ENCODE measurements at places on chromosomes 3 and 15.

- DNase-seq = no peak
These were observed 1.9 kb downstream of the MAP4 start for GRCh38 chr3:48014358-48014757.

DNA sequence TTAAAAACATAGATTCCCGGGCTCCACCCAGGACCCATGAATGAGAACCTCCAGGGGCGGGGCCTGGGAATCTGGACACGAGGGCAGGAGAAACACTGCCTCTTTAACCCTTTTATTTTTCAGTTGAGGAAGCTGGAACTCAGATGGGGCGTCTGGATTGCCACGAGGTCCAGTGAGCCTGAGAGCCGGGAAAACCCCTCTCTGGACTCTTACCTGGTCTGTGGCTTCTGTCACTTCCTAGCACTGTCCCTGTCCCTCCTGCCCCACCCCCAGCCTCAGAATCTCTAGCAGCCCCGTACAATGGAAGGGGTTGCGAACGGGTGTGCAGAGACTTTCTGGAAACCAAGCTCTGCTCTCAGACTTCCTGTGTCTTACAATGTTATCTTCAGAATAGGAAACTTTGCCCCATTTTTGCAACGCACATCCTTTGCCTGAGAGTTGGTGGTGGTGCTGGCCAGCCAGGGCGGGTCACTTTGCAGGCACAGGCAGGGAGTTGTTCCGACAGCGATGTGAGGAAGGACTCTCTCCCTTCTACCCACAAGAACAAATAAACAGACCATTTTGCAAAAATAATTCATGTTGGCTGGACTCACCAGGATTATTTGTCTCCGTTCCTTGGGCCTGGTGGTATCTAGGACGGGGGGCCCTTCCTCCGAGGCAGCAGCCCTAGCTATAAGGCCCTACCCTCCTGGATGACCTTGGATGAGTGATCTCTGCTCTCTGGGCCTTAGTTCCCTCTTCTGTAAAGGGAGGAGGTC, 59.1 kb downstream of the SMAD6 start:
- no peak for DNase-seq

- no peak for DNase-seq
These were observed 23.7 kb downstream of the TCF12 start for GRCh38 chr15:56942118-56942517.

DNA sequence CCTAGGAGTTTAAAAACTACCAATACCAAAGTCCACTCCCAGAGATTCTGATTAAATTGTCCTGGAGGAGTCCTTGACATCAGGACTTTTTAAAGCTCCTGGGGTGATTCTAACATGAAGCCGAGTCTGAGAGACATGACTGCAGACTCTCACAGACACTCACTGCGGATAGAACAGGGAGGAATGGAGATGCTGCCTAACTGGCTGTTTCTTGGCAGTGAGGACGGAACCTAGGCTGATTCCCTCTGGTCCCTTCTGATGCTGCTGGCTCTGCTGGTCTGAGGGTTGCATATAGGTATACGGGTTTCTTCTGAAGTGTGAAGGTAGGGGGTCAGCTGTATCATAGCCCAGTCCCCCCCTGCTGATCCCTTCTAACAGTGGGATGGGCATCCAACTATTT, 1.3 kb upstream of the HRG start:
- no peak for DNase-seq

GRCh38 chr15:42727750-42728381, 9.1 kb downstream of the CDAN1 start:
- DNase-seq = no peak

- DNase-seq = no peak
These were observed 107.8 kb upstream of the BCL6 start for GRCh38 chr3:187852842-187853730.

DNA sequence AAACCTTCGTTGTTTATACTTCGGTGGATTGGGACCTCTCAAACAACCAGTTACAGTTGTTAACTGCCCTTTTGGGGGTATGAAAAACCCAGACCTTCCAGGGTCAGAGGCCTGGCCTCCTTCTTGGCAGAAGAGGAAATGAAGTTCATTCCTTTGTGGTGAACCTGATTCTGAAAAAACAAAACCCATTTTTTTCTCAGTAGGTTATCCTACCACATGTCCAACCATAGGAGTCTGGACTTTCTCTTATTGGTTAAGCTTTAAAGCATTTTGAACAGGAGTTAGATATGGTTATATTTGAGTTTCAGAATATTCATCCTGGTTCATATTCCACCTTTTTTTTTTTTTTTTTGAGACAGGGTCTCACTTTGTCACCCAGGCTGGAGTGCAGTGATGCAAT, 7.2 kb upstream of the LACTB start:
- no peak for DNase-seq

GRCh38 chr15:51450001-51450400, 108.5 kb downstream of the GLDN start:
- no peak for DNase-seq

GRCh38 chr3:66971245-66971644, 26.9 kb upstream of the KBTBD8 start:
- DNase-seq = no peak

- no peak for DNase-seq
These were observed 63.5 kb downstream of the BFSP2 start for GRCh38 chr3:133463347-133463860.

DNA sequence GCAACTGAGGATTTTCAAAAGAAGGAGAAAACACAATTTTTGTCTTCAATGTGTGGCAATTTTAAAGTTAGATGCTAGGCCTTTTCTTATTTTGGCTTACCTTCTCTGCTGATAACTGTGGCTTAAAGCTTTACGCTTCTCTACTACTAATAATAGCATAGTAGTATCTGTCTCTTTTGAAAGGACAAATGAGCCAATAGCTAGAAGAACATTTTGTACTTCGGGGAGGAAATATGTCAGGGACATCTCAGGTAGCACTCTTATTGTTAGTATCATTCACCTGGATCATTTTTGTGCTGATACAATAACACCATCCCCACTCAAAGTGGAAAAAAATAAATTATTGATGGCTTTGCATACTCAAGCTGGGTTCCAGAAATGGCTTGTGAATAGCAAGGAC, 586.1 kb upstream of the TBL1XR1 start:
- no peak for DNase-seq

DNA sequence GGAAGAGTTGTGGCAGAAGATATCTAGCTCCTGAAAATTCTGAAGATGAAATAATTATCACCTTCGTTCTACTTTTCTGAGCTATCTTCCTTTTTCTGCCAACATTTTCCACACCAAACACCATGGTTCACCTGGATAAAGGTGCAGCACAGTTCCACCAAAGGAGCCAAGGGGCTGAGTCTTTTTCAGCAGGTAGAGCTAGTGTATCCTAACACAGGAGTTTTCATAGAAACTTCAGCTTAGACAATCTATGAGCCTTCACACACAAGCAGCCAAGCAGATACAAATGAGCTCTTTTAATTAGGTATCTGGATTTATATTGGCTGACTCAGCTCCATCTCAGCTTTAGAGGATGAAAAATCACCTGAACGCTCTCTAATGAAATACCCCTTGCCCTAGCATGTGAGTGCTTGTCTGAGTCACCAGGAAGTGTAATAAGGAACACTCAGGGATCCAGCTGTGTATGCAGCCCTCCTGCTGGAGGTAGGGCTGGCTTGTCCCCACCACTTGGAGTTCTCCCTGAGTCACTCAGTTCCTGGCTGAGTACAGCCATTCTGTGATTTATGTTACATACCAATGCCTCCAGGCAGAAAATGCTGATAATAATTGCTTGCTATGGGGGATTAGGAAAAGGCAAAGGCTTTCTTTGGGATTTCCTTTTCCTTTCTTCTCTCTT, 385.7 kb downstream of the LSAMP start:
- peak; percentile 61 for DNase-seq

GRCh38 chr3:69009559-69010410, 3.7 kb downstream of the EOGT start:
- no peak for DNase-seq

DNA sequence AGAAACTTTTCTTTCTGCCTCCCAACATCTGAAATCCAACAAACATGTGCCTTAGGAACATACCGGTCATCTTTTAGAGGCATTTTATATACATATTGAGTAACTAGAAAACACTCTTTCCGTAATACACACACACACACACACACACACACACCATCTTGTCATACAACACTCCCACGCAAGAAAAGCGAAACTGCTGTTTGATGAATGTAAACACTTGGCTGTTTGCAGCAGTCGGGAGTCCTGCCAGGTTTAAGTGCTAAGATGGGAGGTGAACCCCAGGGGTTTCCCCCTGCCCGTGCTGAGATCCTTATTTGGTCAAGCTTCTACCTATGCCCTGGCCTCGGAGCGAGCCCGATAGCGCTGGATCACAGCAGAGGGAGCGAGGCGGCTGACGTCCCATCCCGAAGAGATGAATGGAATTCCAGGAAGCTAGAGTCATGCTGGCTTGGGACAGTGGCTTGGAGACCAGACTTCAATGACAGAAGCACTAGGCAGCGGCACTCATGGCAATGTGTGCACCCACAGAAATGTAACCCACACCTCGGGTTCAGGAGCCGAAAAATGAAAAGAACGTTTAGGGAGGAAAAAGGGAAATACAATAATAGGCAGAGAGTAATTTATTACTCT, 1.3 kb upstream of the THBS1 start:
- DNase-seq = no peak

GRCh38 chr3:176430244-176431037, 766.8 kb downstream of the TBL1XR1 start:
- DNase-seq = peak; percentile 13

GRCh38 chr3:136495213-136495612, 245.1 kb downstream of the PCCB start:
- DNase-seq = no peak

DNA sequence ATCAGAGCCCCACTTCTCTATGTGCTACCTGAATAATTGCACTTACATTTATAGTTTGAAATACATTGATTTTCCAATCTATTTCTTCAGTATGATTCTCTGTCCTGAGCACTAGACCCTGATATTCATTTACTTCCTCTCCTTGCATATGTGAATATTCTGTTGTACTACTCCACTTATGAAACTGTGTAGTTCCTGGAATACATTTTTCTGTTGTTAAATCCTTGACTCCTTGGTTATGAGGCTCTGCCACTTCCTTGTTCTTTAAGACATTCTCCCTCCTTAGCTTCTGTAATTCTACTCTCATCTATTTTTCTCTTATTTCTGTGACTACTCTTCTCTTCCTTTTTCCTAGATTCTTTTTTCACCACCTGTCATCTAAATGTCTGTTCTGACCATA, 12.9 kb upstream of the MGA start:
- no peak for DNase-seq

DNA sequence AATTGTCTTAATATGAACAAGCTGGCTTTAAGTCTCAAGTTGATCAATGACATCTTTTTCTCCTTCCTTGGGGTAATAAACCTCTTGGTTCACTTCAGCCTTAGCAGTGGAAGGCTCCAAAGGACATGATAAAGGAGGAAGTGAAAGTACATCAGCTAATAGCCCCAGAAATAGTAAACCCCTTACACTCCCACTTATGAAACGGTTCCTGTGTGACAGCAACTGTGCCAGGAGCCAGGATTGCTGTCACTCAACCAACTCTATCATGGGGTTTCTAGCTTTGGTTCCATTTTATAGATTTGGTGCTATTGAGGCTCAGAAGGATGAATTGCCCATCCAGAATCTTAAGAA, 216.7 kb downstream of the ABHD5 start:
- no peak for DNase-seq

GRCh38 chr15:35624881-35625280, 78.9 kb upstream of the DPH6 start:
- no peak for DNase-seq

DNA sequence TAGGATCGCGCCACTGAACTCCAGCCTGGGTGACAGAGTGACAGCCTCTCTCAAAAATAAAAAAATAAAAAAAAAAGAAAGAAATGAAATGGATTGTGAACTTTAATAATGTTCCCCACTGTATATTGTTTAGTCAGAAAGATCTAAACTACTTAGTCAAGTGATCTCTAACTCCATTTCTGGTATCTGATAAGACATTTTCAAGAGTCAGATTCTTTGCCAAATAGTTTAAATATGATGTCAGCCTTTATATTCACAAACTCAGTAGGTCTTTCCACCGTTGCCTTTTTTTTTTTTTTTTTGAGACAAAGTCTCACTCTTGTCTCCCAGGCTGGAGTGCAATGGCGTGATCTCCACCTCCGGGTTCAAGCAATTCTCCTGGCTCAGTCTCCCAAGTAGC, 29.0 kb upstream of the OSBPL11 start:
- no peak for DNase-seq

GRCh38 chr3:168165390-168166269, 69.9 kb upstream of the GOLIM4 start:
- DNase-seq = peak; percentile 87

GRCh38 chr15:93913871-93914270, 317.5 kb upstream of the MCTP2 start:
- no peak for DNase-seq

GRCh38 chr3:100898681-100899080, 94.5 kb downstream of the ABI3BP start:
- DNase-seq = no peak

DNA sequence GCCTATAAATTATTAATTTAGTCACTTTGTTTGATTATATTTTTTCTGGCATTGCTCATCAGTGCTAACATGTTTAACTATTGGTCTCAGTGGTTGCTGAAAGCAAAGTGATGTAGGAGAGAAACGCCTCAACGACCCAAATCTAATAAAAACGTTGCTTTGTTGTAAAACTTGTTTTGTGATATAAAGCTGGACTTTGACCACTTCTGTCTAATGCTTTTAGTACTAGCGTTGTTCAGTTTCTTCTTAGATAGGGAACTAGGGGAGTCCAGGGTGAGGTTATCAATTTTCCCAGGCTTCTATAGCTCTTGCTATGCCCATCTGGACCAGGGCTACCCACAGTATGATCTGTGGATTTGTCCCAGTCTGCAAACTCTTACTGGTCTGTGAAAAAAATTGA, 80.6 kb upstream of the TBC1D5 start:
- DNase-seq = no peak

GRCh38 chr3:50632450-50632849, 15.5 kb downstream of the MAPKAPK3 start:
- peak; percentile 17 for DNase-seq

GRCh38 chr3:129161860-129162271, 1.0 kb upstream of the ISY1 start:
- peak; percentile 21 for DNase-seq

- DNase-seq = no peak
These were observed 252.0 kb upstream of the VEPH1 start for GRCh38 chr3:157755233-157755632.

DNA sequence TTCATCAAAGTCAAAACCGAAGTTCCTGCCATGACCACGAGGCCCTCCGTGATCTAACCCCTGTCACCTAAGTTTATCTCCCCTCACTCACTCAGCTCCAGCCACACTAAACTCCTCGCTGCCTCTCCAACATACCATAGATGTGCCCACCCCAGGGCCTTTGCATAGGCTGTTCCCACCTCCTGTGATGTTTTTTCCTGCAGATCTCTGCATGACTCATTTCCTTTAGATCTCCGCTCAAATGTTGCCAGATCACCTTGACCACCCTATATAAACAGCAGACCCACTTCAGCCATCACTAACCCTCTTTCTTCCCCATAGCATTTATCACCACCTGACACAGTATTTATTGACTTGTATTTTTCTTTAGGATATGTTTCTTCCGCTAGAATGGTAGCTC, 58.5 kb downstream of the HRH1 start:
- DNase-seq = no peak

GRCh38 chr15:74382004-74382816, 14.8 kb upstream of the CYP11A1 start:
- DNase-seq = peak; percentile 86

Data from K562 (cell line).